T-helper 9 cell (primary cell): ENCODE measurements at places on chromosomes 4 and X.

DNA sequence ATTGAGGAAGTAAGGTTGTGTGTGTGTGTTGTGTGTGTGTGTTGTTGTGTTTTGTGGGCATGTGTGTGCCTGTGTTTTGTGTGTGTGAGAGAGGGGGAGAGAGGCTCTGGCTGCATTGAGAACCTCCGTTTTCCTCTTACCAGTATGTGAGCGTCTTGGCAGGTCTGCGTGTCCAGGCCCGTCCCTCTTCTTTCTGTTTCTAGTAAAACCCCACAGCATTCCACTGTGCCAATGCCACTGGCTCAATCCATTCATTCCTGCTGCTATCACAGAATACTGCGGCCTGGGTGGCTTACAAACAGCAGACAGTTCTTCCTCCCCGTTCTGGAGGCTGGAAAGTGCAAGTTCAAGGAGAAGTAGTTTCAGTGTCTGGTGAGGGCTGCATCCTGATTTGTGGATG is 15.5 kb upstream of the HTRA3 start:
- no peak for DNase-seq

- DNase-seq, result no peak
Observed at GRCh38 chr4:138330531-138330930, 88.4 kb upstream of the SLC7A11 start.

- no peak for DNase-seq
Observed at GRCh38 chr4:55253948-55254593, 92.0 kb upstream of the SRD5A3 start.

DNA sequence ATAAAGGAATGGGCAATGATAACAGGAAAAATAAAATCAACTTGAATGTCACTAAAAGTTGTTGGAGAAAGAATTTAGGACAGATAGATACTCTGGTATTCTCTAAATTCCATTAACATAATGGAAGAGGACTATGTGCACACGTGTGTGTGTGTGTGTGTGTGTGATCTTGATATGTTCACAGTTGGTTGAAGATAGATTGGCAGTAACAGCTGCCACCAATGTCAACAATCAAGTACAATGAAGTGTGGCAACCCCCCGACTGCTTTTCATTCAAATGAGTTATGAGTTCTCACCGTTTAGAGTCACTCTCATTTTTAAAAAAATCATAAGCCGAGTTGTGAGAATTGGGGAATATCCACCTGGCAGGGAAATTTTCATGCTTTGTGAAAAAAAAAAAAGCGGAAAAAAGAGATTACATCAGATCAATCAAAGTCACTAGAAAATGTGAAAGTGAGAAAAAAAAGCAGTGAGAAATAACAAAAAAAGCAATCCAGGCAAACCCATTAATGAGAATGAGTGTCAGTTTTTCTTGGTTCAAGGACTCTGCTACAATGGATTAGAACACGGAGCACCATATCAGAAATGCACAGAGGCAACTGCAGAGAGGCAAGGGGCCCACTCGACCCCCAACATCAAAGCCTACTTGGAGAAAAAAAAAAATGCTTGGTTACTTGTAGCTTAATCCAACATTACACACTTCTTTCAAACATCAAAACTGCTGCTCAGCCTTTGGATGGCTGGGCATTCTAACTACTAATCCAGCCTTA is 414.9 kb upstream of the PITX2 start:
- no peak for DNase-seq

DNA sequence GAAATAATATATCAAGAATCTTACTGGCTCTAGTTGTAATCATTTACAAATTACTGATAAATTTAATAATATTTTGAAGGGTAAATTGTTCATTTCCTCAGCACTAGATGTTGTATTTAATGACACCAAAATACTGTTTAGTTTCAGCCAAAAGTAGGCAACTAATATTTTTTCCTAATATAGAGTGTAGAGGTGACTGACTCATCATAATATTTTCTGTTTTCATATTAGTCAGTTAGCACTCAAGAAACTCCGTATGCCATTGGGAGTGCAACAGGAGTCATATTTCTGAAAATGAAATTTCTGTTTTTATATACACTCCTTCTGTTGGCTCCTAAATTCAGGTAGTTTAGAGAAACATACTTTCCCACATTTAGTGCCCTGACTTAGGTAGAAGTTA is 36.6 kb upstream of the PTPN13 start:
- no peak for DNase-seq

- no peak for DNase-seq
Observed at GRCh38 chr4:8850074-8850829, 21.4 kb downstream of the HMX1 start.

GRCh38 chr4:69713593-69713992 is 46.8 kb downstream of the SULT1B1 start:
- DNase-seq, result no peak

- DNase-seq, result no peak
Observed at GRCh38 chr4:20617678-20618396, 82.4 kb upstream of the PACRGL start.

- DNase-seq, result no peak
Observed at GRCh38 chr4:184861047-184861446, 35.3 kb upstream of the ACSL1 start.

DNA sequence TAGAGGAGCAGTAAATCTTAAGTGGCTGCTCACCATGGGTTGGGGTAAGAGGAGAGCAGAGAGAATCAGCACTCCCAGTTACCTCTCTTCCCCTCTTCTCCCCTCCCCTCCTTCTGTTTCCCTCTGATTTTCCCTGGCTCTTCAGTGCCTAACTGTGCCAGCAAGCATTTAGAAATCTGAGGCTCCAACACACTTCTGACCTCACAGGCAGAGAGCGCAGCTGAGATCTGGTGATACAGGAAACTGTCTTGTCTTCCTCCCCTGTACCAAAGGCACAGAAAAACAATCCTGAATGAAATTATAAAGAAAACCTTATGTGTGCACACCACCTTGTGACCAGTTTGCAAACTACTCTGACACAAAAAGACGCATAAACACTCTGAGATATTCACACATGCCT is 82.4 kb upstream of the SMIM10 start:
- no peak for DNase-seq

- no peak for DNase-seq
Observed at GRCh38 chr4:184422378-184422777, 52.0 kb downstream of the IRF2 start.

DNA sequence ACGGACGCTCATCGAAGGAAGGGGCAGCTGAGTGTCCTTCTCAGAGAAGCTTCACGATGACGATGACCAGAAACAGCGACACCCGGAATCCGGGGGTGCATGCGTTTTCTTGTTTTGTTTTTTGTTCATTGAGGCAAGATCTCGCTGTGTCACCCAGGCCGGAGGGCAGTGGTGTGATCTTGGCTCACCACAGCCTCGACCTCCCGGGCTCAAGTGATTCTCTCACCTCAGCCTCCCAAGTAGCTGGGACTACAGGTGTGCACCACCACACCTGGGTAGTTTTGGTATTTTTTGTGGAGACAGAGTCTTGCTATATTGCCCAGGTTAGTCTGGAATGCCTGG is 19.8 kb downstream of the DGKQ start:
- no peak for DNase-seq

DNA sequence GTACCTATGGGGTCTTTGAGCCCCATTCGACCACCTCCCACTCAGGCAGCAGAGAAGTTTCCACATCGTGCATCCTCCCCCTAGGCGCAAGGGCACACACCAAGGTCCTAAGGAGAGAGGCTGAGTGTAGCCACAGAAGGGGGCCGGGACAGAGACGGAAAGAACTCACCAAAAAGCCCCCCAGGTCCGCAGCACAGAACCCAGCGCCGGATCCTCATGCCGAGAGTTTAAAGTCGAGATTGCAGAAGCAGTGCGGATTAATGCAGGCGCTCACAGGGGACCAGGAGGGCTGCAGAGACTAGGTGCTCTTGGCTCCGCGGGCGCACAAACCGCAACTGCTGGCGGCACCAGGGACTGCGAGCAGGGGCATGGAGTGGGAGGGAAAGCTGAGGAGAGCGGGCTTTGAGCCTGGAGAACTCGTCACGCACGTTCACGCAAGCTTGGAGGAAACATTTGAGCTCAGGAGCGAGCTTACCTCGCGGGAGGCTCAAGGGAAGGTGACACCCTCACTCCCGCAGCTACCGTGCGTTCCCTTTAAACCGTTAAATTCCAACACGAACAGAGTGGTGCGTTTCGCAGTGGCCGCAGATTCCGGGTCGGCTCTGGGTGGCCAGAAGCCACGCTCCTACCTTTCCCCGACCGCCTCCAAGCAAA is 8.5 kb downstream of the NKX3-2 start:
- DNase-seq, result no peak

- DNase-seq, result no peak
Observed at GRCh38 chr4:149166365-149166764, 649.3 kb downstream of the IQCM start.

GRCh38 chr4:81491943-81492342 is 20.2 kb upstream of the RASGEF1B start:
- DNase-seq, result no peak

- no peak for DNase-seq
Observed at GRCh38 chr4:62366939-62367338, 1166.8 kb downstream of the ADGRL3 start.

GRCh38 chr4:145868637-145869409 is 69.8 kb downstream of the ZNF827 start:
- no peak for DNase-seq

GRCh38 chr4:152780267-152780778 is 569 bp downstream of the ARFIP1 start:
- DNase-seq, result no peak

GRCh38 chr4:71132486-71132885 is 139.0 kb downstream of the DCK start:
- DNase-seq, result no peak

GRCh38 chr4:1996866-1997611 is 11.7 kb downstream of the NELFA start:
- no peak for DNase-seq

- DNase-seq, result no peak
Observed at GRCh38 chr4:8155048-8155447, 3.6 kb downstream of the ABLIM2 start.

DNA sequence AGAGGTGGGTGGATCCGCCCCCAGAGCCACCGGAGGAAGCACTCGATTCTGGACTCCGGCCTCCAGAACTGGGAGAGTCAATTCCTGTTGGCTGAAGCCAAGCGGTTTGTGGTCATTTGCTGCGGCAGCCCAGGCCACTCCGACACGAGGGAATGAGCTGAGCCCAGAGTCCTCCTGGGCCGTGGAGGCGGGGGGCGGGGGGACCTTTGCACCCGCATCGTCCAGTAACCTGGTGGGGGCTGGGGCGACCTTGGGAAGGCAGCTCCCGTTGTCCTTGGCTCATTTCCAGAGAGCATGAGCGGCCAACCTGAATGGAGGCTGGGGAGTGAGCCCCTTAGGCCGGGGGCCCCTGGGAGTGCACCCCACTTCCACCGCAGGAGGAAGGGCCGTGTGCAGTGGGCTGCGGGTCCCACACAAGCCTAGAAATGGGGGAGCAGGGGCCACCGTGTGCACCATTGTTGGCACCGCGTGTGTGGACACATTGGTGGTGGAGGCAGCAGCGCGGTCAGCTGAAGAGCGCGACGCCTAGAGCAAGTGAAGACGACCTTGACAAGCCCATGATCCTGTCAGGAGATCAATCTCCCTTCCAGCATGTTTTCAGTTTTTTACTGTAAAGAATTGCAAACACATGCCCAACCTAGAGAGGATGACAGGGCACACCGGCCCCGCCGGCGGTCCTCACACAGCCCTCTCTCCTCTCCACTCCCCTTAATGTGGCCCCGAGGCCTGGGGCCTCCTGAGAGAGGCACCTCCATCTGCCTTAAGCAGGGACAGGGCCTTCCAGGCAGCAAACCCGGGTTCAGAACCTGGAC is 19.9 kb upstream of the DUSP9 start:
- DNase-seq, result no peak

DNA sequence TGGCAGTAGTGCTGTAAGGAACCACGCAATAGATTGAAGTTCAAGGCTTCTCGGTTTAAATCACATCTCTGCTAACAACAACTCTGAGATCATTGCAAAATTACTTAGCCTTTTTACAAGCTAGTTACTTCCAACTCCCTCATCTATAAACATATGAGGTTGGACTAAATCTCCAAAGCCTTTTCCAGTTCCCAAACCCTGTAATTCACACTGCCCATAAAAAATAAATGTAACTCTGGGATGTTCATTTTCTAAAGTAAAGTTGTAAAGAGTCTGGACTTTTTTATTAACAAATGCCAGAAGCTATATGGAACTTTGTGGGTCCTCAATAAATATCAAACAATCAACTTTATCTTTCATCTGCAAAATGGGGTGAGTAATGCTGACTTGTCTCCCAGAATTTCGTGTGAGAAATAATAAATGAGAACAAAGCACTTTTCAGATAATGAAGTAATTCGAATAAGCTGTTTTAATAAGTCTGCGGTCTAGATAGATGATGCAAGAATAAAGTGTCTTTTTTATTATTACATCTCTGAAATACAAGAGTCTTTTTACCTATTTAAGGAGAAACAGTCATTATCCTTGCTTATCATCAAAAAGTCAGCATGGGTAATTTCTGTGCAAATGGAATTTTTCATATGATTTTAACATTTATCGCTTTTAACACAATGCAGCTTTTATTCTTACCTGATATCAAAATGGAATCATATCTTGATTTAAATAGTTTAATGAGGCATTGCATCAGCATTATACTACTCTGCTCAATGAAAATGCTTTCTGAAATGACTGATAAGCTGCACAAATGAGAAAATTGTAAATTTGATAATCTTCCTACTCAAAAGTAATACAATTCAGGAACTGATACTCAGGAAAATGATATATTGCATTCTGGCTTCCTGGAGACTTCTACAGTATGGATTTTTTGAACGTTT is 252.6 kb downstream of the BANK1 start:
- no peak for DNase-seq

DNA sequence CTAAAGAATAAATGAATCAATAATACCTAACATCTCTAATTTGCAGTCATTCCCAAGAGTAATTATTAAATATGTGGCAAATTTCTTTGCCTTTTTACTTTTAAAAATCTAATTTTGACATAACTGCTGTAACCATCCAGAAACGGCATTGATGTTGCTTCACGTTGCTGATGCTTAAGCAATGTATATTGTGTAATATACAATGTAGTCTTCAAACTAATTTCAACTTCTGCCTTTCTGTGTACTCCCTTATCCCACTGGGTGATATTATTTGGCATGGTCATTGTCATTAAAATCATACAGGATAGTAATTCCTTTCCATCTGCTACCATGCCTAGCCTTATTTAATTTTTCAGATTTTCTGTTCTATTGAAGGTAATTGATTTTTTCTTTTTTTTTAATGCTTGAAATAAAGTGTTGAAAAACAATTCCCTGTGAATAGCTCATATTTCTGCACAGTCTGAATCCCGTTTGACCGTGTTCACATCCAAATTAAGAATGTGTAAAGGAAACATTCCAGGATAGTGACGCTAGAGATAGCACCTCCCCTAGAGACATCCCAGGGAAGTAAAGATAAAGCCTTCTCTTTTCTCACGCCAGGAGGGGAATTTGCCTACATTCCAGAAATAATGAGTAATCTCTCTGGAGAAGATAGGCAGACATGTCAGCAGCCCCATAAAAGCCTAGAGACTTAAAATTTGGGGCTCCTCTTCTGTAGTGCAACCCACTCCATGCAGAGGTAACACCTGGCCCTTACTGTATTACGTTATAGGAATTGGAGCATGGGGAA is 8.6 kb downstream of the FAM200B start:
- DNase-seq, result no peak

DNA sequence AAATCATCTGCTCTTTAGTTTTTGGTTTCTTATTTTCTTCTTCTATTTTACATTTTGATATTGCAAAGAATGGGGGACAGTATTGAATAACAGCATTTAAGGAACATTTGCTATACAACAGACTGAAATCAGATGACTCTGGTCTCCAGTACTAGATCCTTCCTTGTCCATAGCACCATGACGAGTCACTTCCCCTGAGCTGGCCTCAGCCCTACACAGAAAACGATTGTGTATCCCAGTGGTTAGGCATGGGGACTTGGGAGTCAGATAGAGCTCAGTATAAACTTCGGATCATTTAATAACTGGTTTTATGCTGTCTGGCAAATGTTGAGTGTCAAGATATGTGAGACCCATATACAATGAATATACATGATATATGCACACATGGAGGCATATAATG is 44.7 kb upstream of the BEX4 start:
- no peak for DNase-seq
